NCI-H345 (cell line): ENCODE measurements at places on chromosomes 16 and 17.
A peak's percentile ranks its signal among the peaks of the same experiment; 100 is the strongest.

- no peak for DNase-seq
These were observed 9.6 kb upstream of the SLC38A8 start for GRCh38 chr16:84052071-84052622.

GRCh38 chr17:75498726-75499213, 16.6 kb downstream of the CASKIN2 start:
- DNase-seq: no peak

DNA sequence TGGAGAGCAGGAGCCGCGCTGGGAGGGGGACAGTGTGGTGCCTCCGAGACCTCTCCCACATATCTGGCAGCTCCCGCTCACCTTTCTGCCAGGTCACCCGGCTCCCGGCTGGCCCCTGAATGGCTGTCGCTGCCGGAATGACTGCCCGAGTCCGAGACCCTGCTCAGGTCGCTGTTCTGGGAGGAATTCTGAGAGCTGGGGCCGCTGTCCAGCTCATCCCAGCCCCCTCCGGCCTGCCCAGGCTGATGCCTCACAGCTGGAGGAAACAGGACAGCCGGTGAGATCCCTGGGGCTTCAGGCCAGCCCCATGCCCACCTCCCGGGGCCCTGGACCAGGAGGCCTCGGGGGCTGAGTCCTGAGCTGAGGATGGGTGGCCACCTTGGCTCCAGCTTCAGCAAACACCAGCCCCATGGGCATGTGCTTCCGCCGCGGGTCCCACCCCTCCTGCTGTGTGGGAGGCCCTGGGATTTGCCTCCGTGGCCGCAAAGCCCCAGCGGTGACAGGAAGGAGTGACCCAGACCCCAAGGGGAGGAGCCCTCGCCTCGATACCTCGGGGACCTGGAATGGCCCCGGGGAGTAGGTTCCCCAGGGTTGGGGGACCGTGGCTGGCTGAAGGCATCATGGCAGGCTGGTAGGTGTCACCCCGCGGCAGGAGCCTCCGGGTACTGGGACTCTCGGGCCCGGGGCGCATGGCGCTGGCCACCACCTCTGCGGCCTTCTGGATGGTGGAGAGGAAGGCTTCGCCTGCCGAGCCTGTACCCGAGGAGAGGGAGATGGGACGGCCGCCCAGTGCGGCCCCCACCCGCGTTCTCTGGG, 6.9 kb downstream of the TEPSIN start:
- DNase-seq: no peak

DNA sequence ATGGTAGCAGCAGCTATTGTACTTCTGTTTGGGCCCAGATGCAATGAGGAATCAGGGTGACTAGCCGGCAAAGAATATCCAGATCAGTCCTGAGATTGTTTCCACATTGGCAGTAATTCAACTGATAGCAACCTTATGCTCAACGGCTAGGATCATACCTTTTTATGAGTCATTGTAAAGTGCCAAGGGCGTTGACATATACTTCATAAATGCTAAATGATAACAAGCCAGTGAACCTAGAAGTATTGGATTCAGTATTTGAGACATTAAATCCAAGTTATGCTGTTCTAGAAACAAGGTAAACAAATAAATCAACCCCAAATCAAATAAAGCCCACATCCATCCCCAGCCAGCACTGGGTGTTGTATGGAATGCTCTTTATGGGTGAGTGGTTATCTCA, 207.1 kb upstream of the ZFHX3 start:
- peak; percentile 60 for DNase-seq

GRCh38 chr17:82871056-82871775, 31.4 kb upstream of the ZNF750 start:
- peak; percentile 62 for DNase-seq
